ENCODE measurements at places on chromosomes 12 and 14.
A peak's percentile ranks its signal among the peaks of the same experiment; 100 is the strongest.

DNA sequence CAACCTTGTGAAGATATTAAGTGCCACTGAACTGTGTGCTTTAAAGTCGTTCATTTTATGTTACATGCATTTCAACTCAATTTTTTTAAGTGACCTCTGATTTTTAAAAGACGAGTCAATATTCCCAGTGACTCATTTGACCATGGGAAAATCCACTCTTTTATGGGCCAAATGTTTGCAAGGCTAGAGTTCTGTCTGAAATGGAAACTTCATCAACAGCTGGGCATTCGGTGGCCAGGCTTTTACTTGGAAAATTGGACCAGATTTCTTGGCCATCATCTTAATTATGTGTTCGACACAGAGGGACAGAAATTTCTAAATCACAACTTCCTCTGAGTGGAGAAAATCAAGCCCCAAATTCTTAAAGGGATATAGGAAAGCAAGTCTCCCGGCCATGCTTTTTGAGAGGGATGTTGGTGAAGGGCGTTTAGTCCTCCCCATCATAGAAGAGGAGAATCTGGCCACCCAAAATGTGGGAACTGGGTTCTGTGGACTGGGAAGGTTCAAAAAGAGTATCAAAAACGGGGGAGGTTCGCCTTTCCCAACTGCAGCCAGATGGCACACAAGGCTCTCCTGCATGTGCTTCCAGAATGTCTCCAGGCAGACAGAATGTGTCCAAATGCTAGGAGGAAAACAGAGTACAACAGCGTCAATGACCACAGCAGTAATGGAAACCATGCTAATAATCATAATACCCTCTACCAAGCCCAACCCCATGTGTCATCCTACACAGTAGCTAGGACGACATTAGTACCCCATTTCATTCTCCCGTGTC is 40.9 kb upstream of the FZD10 start:
- no peak for DNase-seq
- no peaks in the 10 kb centered on the region for H3K4me1 ChIP-seq
- no peak overlapping the region for H3K4me3 ChIP-seq
- no peaks in the 10 kb centered on the region for H3K27me3 ChIP-seq
- H3K36me3 ChIP-seq: no peaks in the 10 kb centered on the region

DNA sequence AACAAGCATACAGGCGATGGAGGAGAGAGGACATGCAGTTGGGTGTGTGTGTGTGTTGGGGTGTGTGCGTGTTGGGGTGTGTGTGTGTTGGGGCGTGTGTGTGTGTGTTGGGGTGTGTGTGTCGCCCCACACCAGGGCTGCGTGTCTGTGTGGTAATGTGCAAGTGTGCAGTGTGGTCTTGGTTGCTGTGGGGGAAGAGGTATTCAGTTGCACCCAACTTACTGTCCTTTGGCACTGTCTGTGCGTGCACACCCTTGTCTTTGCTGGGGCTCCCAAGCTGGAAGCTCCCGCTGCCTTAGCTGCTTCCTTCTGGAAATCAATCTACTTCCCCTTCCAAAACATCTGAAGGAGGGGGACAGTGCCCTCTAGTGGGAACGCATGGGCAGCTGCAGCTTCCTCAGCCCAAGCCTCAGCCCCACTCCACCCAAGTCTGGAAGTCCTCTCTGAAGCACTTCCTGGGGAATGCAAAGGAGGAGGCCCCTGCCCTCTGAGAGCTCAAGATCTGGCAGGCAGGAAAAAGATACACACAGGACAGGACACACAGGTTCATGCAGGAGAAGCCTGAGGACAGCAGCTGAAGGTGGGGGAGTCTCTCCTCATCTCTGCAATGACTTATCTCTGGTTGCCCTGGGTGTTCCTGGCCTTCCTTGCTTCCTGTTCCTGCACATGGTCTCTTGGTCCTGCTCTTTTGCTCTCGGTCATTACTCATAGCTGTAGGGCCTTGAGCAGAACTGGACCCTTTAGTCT is 13.1 kb downstream of the ASIC1 start:
- DNase-seq: peak; percentile 51
- no peak overlapping the region for H3K4me3 ChIP-seq
- H3K27ac ChIP-seq: no peak overlapping the region

DNA sequence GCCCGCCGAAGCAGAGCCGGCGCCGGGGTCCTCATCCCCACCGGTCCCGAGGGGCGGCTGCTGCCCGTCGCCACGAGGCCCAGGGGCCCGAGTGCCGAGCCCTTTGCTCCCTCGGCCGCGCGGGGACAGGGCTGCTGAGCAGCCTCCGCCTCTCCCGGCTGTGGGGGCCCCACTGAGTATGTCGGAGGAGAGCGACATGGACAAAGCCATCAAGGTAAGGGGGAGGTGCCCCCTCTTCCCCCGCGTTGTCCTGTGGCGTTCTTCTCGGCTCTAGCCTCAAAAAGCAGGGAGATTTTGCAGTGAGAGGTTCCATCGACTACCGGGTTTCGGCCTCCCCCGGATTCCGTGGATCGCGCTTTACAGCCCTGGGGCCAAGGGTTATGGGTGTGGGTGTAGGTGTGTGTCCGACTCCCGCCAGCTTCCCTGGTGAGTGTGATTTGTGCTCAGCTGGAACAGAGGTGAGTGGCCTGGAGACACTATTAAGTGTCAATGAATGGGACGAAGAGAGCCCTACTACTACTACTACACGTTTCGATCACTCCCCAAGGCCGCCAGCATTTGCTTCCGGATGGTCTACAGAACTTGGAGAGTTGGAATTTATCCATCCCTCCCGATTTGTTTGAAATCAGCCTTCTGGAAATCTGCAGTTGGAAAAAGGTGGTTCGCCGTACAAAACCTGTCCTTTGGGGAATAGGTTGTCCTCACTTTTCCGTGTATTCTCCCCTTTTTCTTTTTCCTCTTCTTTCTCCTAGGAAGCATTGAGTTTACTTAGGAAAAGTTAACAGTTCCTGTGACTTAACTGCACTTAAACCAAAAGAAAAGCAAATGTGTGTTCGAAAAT is 748 bp downstream of the MAPKAPK5 start:
- H3K4me3 ChIP-seq: peak overlapping the region; percentile 97
- H3K4me1 ChIP-seq: peaks cover 38% of the 10 kb centered on the region
- peak overlapping the region; percentile 94 for H3K27ac ChIP-seq
- H3K27me3 ChIP-seq: no peaks in the 10 kb centered on the region
- peaks cover 55% of the 10 kb centered on the region for H3K36me3 ChIP-seq

DNA sequence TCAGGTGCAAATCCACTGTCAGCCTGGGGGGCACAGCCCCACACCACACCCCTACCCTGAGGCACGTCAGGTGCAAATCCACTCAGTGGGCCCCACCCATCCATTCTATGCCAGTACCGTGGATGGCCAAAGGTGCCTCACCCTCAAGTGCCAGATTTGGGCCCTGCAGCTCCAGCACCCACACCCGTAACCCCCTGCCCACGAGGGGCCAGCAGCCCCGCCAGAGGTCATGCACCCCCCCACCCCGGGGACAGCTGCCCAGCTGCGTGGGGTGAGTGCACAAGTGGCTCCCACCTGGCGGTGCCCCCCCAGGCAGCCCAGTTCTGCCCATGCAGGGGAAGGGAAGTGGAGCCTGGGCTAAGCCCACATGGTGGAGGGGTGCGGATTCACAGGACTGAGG is 51.2 kb downstream of the FBRSL1 start:
- H3K4me1 ChIP-seq: no peaks in the 10 kb centered on the region
- H3K27me3 ChIP-seq: no peaks in the 10 kb centered on the region
- H3K36me3 ChIP-seq: no peaks in the 10 kb centered on the region

- DNase-seq: no peak
- H3K27me3 ChIP-seq: no peaks in the 10 kb centered on the region
- H3K27ac ChIP-seq: peak overlapping the region; percentile 5
- H3K4me1 ChIP-seq: peaks cover 33% of the 10 kb centered on the region
These were observed 49.2 kb downstream of the ANAPC7 start for GRCh38 chr12:110354172-110354780.

GRCh38 chr12:28973491-28973890 is 175.6 kb upstream of the FAR2 start:
- no peak overlapping the region for H3K4me3 ChIP-seq
- H3K27ac ChIP-seq: no peak overlapping the region
- no peaks in the 10 kb centered on the region for H3K36me3 ChIP-seq
- H3K4me1 ChIP-seq: no peaks in the 10 kb centered on the region

- peak; percentile 37 for DNase-seq
- H3K36me3 ChIP-seq: no peaks in the 10 kb centered on the region
- peak overlapping the region; percentile 54 for H3K4me3 ChIP-seq
- peak overlapping the region; percentile 8 for H3K27ac ChIP-seq
- peaks cover 52% of the 10 kb centered on the region for H3K27me3 ChIP-seq
- H3K4me1 ChIP-seq: peaks cover 20% of the 10 kb centered on the region
These were observed 733 bp upstream of the P3H3 start for GRCh38 chr12:6827437-6827911.

DNA sequence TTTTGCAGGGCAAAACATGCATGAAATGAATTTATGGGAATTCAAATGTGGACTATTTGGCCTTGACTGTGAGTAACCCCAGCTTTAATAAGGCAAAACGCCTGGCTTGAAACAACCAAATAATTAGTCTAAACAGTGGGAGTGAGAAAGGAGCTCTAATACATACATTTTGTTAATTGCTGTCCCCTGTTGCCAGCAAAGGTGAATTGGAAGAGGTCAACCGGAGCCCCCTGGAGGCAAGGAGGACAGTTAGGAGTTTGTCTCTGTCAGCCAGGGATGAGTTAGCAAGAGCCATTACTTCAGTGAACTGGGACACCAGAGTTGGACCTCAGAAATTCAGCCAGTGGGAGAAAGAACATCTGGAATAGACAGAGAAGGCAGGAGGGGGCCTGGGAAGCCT is 17.4 kb downstream of the KRT76 start:
- no peak overlapping the region for H3K4me3 ChIP-seq
- no peaks in the 10 kb centered on the region for H3K4me1 ChIP-seq
- no peak for DNase-seq
- H3K27me3 ChIP-seq: peaks cover 6% of the 10 kb centered on the region
- H3K36me3 ChIP-seq: peaks cover 4% of the 10 kb centered on the region

DNA sequence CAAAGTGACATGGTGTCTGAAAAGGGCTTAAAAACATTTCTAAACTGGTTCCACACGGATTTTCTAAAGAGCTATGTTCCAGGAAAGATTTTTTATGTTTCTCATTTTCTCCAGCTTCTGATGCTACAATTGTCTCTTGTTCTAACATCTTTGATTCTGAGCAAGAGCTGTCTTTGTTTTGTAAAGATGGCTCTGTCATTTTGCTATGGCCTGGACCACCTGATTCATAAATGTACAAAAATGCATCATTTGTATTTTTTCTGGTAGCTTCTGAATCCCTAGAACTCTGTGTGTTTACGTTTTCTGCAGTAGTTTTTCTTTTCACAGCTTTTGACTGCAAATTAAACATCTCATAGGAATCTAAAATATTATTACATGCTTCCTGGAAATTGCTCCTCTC is 3.2 kb downstream of the MLH3 start:
- H3K4me1 ChIP-seq: peaks cover 56% of the 10 kb centered on the region
- H3K27me3 ChIP-seq: no peaks in the 10 kb centered on the region
- DNase-seq: no peak
- no peak overlapping the region for H3K4me3 ChIP-seq

GRCh38 chr12:90630006-90630405 is 325.0 kb downstream of the CCER1 start:
- no peaks in the 10 kb centered on the region for H3K36me3 ChIP-seq
- H3K27ac ChIP-seq: no peak overlapping the region
- no peak for DNase-seq
- H3K27me3 ChIP-seq: no peaks in the 10 kb centered on the region
- no peak overlapping the region for H3K4me3 ChIP-seq

GRCh38 chr12:103036581-103037214 is 79.2 kb downstream of the ASCL1 start:
- H3K4me1 ChIP-seq: no peaks in the 10 kb centered on the region
- DNase-seq: no peak
- H3K4me3 ChIP-seq: no peak overlapping the region
- H3K36me3 ChIP-seq: no peaks in the 10 kb centered on the region
- no peak overlapping the region for H3K27ac ChIP-seq
- peaks cover 1% of the 10 kb centered on the region for H3K27me3 ChIP-seq

- peaks cover 72% of the 10 kb centered on the region for H3K4me1 ChIP-seq
- H3K36me3 ChIP-seq: peaks cover 95% of the 10 kb centered on the region
- peak overlapping the region; percentile 100 for H3K27ac ChIP-seq
- no peak for DNase-seq
These were observed 80.9 kb downstream of the DAD1 start for GRCh38 chr14:22508150-22508457.

DNA sequence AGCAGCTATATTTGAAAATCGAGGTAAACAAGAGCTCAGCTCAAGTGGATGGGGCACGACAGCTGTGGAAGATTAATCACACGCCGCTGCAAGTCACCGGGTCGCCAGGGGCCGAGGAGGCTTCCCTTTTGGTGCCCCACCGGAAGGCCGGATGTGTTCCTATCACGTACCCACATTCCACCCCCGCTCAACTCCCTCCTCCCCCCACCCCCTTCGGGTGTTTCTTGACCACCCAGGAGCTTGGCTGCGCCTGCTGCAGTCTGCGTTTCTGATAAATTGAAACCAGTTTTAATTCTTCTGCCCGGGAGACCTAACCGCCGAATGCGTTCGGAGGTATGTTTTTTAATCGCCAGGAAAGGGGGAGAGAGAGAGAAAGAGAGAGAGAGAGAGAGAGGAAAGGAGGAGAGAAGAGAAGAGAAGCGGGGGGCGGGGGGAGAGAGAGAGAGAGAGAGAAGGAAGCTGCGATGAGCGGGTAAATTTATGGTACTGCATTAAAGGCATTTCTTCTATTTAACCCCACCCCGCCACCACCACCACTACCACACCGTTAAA is 1.8 kb downstream of the SLC8A3 start:
- H3K27me3 ChIP-seq: peaks cover 55% of the 10 kb centered on the region
- H3K36me3 ChIP-seq: no peaks in the 10 kb centered on the region
- no peak overlapping the region for H3K27ac ChIP-seq
- H3K4me3 ChIP-seq: peak overlapping the region; percentile 82
- H3K4me1 ChIP-seq: peaks cover 13% of the 10 kb centered on the region

DNA sequence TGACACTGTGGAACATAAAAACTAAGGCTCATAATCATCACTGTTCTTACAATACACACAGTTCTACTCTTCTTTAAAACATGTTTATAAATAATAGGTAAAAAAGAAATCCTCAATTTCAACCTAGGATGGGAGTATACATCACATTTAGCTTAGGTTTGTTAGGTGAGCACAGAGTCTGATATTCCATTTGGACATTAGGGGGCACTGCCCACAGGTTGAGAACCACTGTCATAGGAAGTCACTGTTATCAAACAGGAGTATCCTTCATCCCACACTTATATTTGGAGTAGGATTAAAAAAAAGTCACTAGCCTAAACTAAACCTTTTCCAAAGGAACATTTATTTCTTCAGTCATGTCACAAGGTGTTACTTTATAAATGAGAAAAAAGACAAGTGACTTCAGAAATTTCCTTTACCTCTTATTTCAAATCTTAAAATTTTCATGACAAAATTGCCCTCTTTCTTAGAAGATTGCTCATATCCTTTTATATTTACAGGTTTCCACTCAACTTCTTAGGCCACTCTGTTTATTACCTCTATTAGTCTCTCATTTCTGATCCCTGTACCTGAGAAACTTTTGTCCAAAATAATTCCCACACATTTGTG is 240.6 kb downstream of the CPNE8 start:
- no peaks in the 10 kb centered on the region for H3K36me3 ChIP-seq
- H3K27ac ChIP-seq: no peak overlapping the region
- no peaks in the 10 kb centered on the region for H3K27me3 ChIP-seq
- no peak for DNase-seq
- no peaks in the 10 kb centered on the region for H3K4me1 ChIP-seq
